ENCODE measurements at places on chromosomes 2 and 18.

- H3K4me1 ChIP-seq: peaks cover 13% of the 10 kb centered on the region
- H3K27me3 ChIP-seq: no peaks in the 10 kb centered on the region
- H3K36me3 ChIP-seq: no peaks in the 10 kb centered on the region
- H3K27ac ChIP-seq: peak overlapping the region; percentile 91
- peak overlapping the region; percentile 82 for H3K4me3 ChIP-seq
Observed at GRCh38 chr2:45652090-45653031, 886 bp downstream of the PRKCE start.

- H3K36me3 ChIP-seq: no peaks in the 10 kb centered on the region
- DNase-seq: no peak
- no peak overlapping the region for H3K27ac ChIP-seq
Observed at GRCh38 chr2:217047209-217047608, 187.3 kb upstream of the TNP1 start.

DNA sequence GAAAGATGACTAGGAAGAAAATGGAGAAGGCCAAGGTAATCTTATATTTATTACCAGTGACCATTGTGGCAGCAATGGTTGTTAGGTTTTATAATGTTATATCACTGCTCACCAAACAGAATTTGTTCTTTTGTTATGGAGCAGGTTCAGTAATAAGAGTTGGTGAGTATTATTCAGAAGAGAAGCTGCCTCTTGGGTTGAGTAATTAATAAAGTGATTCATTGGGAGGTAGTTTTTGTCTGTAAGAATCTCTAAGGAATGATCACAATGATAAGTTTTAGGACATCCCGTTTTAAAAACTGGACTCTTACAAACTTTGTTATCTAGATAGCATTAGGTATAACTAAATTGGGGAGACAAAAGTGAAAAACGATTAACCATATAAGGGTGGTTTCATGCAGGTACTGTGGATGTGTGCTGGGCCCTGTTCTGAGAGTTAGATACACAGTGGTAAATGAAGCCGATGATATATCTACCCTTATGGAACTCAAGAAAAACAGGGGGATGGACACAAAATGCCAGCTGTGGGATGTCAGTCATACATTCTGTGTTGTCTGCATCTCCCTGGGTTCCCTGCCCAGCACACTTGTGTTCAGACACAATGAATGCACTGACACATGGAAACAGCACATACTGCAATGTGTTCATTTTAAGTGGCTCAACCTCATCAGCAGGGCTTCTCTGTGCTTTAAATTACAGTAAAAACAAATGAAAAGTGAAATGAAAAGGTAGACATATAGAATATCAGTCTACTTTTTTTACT lies 7.5 kb downstream of the MAP4K4 start:
- DNase-seq: no peak
- no peak overlapping the region for H3K4me3 ChIP-seq
- H3K27me3 ChIP-seq: no peaks in the 10 kb centered on the region
- H3K36me3 ChIP-seq: no peaks in the 10 kb centered on the region
- no peak overlapping the region for H3K27ac ChIP-seq
- no peaks in the 10 kb centered on the region for H3K4me1 ChIP-seq

DNA sequence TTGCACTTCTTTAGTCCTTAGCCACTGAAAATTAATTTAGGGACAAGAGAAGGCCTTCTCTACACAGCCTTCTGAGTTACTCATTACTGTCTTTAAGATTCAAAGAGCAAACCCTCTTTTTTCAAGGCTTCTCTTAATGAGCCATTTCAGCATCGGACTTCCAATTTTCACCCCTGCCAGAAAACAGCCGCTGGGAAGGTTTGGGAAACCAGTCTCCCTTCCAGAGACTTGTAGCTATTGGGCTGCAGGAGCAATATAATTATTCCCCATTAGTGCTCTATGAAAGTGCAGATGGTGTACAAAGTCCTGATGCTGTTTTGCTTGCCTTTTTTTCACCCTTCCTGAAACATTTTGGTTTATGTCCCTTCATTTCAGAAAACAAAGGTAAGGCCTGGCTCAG lies 79.3 kb downstream of the GPR39 start:
- H3K36me3 ChIP-seq: no peaks in the 10 kb centered on the region
- H3K4me1 ChIP-seq: no peaks in the 10 kb centered on the region
- H3K4me3 ChIP-seq: no peak overlapping the region
- no peak for DNase-seq
- H3K27ac ChIP-seq: no peak overlapping the region

- no peak for DNase-seq
- no peak overlapping the region for H3K4me3 ChIP-seq
- H3K27me3 ChIP-seq: no peaks in the 10 kb centered on the region
Observed at GRCh38 chr2:113231064-113231463, 47.7 kb downstream of the PAX8 start.

- no peaks in the 10 kb centered on the region for H3K27me3 ChIP-seq
- no peak overlapping the region for H3K4me3 ChIP-seq
- no peaks in the 10 kb centered on the region for H3K36me3 ChIP-seq
- no peak for DNase-seq
- no peaks in the 10 kb centered on the region for H3K4me1 ChIP-seq
Observed at GRCh38 chr2:81250270-81250669, 945.7 kb upstream of the LRRTM1 start.

DNA sequence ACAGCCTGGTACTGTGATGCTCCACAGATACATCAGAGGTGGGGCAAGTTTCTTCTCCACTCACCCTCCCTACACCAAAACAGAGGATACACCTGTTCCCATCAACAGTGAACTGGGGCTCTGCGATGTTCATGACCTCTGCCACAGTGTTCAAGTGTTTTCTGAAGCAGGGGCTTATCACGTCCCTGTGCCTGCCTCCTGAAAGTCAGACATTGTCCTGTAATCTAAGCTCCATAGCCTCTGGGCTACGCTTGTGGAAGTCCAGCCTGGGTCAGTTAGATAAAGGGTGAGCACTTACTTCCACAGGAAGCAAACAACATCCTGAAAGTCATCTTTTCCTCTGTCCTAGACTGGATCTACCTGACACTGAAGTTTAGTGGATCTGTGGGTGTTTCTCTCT lies 20.2 kb upstream of the MRO start:
- H3K4me1 ChIP-seq: no peaks in the 10 kb centered on the region
- no peak overlapping the region for H3K27ac ChIP-seq
- no peak overlapping the region for H3K4me3 ChIP-seq

DNA sequence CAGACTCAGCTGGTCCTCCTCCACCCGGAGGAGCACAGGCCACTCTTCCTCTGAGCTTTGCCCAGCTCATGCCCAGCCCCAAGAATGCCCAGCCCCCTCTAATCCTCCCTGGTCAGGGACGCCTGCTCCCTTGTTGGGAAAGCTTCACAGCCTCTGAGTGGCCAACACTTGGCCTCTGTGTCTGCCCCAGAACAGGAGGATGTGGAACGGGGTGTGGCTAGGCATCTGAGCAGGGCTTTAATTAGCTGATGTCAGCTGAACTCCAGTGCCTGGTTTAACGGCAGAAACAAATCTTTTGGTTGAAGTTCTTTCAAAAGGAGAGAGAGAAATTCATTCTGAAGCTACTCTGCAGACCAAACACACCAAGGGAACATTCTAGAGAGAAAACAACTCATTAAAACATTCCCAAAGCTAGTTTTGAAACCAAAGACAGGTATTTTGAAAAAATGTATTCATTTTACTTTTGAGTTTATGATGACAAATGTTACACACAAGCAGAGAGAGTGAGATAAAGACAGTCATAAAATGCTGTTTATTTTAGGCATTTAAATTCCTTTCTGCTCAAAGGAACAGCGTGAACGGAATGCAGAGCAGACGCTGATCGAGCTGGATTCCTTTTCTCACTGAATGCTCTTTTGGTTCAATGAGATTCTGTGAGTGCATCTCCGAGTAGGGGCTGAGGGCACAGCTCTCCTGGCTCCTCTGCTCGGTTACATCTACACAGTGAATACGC lies 63.8 kb downstream of the RTP5 start:
- H3K27ac ChIP-seq: no peak overlapping the region
- DNase-seq: peak; percentile 36
- H3K4me3 ChIP-seq: no peak overlapping the region

DNA sequence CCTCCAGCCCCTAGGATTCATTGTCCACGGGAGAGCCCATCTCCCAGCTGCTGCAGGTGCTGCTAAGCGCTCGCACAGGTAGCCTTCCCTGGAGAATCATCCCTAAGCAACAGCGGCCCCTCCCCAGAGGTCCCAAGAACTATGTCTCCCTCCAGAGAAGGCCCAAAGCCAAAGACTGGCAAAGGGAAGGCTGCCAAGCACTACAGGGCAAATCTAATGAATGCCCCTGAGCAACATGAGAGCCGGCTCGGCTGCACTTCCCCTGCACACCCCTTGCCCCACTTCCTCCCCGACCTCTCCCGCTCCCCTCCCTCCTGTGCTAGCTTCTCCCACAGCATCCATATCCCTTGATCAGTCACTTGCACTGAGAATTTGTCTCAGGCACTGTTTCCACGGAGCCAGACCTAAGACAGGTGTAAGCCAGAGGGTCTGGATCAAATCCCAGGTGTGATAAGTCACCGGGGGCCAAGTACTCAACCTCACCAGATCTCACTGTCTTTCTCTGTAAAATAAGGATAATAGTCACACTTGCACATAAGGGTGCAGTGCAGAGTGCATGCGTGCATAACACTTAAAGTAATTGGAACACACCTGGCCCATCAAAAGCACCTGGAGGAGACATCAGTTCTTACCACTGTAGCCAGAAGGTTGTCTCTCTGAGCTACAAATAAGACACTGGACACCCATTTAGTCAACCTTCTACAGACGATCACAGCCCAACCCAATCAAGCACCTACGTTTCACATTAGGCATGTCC lies 20.1 kb upstream of the COL6A3 start:
- no peaks in the 10 kb centered on the region for H3K36me3 ChIP-seq
- no peak overlapping the region for H3K4me3 ChIP-seq
- DNase-seq: no peak
- H3K27me3 ChIP-seq: no peaks in the 10 kb centered on the region
- no peak overlapping the region for H3K27ac ChIP-seq

GRCh38 chr18:57789090-57789489 lies 14.0 kb downstream of the ATP8B1 start:
- H3K27ac ChIP-seq: peak overlapping the region; percentile 52
- H3K4me3 ChIP-seq: no peak overlapping the region
- no peak for DNase-seq
- H3K27me3 ChIP-seq: no peaks in the 10 kb centered on the region
- H3K4me1 ChIP-seq: peaks cover 19% of the 10 kb centered on the region

- H3K27me3 ChIP-seq: no peaks in the 10 kb centered on the region
- DNase-seq: no peak
- H3K4me1 ChIP-seq: no peaks in the 10 kb centered on the region
- no peaks in the 10 kb centered on the region for H3K36me3 ChIP-seq
Observed at GRCh38 chr2:171531291-171531690, 9.0 kb downstream of the CYBRD1 start.

DNA sequence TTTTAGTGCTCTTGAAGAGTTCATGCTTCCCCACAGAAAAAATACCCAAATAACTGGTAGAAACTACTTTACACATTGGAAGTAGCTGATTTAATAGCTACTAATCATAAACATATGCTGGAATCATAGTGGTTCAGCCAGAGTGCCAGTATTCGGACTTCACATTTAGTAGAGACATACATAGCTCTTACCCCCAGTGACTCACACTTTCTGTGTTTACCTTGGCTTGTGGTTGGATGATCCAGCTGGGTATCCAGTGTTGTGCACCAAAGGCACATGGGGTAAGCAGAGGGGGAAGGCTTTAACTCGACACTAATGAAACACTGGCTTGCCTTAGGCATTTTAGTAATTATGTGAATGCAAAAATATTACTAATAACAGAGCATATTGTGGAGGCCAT lies 18.1 kb downstream of the ARHGAP28 start:
- DNase-seq: no peak
- no peak overlapping the region for H3K27ac ChIP-seq
- H3K27me3 ChIP-seq: no peaks in the 10 kb centered on the region

- H3K27me3 ChIP-seq: no peaks in the 10 kb centered on the region
- no peaks in the 10 kb centered on the region for H3K36me3 ChIP-seq
Observed at GRCh38 chr2:109529532-109530449, 84.0 kb downstream of the SEPTIN10 start.

Measured in colonic mucosa (tissue), 4 donors.